Stimulated activated memory B cell treated with anti-CD40 and anti-IgM and Interleukin-4, amounts not matched to agents 10 μg/mL and 1 μg/mL and 100 μg/mL, for 72 hours (primary cell): ENCODE measurements at places on chromosomes 13 and 19.

DNA sequence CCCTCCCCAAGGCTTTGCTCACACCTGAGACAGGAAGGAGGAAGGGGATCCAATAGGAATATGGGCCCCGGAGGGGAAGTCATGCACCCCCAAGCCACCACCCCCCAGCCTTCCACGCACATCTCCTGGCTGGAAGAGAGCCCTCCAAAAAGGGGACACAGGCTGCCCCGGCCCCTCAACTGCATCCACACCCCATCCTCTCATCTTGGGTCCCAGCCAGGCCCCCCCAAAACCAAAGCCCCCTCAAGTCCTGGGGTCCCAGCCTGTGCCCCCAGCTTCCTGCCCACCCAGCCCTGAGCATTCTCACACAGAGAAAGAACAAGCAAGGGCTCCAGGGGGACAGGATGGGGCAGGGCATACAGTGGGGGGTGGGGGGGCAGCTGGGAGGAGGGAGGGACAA is 12.1 kb downstream of the SMIM24 start:
- ATAC-seq, result no peak

GRCh38 chr19:11530432-11530831 is 1.5 kb upstream of the ECSIT start:
- no peak for ATAC-seq

GRCh38 chr13:72875233-72875632 is 93.3 kb downstream of the PIBF1 start:
- no peak for ATAC-seq

DNA sequence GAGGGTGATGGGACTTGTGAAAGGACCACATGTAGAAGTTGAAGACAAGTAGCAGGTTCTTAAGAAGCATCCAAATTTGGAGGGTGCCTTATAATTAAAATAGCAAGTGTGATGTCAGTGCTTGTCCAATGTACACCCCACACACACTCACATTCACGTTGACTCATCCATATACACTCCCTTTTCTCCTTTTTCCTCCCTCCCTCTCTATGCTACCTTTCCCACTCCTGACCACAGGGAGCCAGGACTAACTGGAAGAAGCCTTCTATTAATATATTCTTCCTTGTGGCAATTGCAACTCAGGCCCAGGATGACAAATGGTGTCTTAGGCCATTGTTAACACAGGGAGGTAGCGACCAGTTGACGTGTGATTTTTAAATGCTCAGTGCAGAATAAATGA is 16.3 kb upstream of the GPR183 start:
- no peak for ATAC-seq

GRCh38 chr19:42285541-42285941 is 16.4 kb upstream of the PRR19 start:
- no peak for ATAC-seq

DNA sequence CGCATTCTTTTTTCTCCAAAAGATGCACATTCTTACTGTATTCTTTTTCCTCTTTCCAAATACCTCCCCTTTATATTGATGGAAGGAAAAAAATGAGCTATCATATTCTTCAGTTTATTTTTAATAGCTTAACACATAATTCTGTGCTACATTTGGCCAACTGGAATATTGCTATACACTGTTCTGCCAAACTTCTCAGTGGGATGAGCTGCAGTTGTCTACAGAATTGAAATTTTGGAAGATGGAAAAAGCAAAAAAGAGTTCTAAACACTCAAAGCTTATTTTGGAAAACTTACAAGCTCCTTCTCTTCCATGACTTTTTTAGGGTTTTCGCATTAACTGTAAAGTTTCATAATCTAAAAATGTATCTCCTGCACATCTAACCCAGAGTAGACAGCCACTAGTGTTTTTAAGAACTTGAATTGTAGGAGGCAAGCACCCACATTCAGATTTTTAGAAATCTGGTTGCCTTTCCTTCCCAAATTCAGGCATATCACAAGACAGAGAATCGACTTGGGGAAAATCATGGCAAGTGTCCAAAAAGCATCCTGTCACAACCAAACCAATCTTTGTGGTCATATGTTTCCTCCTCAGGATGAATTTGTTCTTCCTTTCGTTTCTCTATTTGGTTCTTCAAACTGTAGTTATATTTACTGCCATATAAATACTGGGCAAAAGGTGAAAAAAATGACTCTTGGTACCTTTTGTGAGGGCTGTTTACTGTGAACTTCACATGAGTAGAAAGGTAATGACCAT is 111.4 kb upstream of the FRY start:
- no peak for ATAC-seq

DNA sequence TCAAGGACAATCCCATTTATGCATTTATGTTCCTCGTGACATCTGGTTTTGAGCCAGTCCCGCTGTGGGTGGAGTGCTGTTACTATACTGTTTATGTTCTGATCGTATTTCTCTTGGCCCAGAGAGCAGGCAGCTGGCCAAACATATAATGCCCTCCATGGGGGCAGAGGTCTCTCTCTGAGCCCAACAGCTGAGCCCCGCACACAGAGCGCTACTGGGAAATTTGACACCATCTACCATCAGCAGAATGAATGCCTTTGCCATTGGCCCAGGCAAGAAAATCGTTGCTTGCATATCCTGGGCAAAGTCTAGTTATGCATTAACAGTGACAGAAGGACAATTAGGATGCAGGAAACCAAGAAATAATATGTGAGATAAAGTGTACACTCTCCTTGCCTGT is 126.8 kb upstream of the CACNA1A start:
- no peak for ATAC-seq

- ATAC-seq, result no peak
Measured at GRCh38 chr19:14112051-14112808, 5.3 kb downstream of the PRKACA start.

GRCh38 chr19:13152356-13152973 is 2.3 kb downstream of the IER2 start:
- peak; percentile 28 for ATAC-seq

GRCh38 chr13:41327994-41328790 is 17.1 kb downstream of the NAA16 start:
- no peak for ATAC-seq
